ENCODE measurements at places on chromosomes 7 and 10. TPM values are rescaled to one million over a fixed set of nuclear protein-coding genes. Genes with fewer than 3 reads are reported as not detected.

GRCh38 chr10:78028438-78029268 is 662 bp downstream of the POLR3A start:
- DNase-seq, result peak; percentile 57

DNA sequence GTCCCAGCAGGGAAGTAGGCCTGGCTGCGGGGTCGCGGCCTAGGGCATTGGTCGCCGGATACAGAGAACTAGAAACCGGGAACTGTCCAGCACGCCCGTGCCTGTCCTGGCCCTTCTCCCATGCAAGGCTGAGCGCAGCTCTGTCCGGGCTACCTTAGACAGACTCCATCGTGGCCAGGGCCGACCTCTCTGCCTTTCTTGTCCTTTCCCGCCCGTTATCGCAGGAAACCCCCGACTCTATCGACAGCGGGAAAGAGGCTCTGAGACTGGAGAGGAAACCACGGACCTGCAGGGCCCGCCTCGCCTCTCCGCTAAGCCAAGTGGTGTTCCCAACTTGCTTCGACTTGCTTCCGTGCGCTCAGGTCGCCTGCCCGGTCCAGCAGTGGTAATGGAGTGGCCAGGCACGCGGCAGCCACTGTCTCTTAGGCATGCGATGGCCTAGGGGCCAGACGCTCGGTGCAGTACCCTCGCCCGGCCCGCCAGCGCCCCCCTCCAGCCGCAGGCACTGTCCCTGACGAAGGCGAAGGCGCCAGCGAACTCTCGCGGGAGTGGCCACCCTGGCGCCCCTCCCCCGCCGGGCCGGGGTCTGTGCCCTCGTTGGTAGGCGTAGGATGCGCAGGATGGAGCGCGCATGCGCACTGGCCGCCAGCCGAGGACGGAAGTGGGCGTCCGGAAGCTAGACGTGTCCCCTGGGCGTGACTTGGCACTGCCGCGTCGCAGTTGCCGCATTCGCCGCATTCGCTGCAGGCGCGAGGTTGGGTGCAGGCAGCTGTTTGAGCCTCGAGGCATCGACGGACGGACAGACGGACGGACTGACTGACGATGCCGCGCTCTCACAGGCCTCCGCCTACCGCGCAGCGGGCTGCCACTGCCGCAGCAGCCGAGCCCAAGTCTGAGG is 54.4 kb downstream of the MCMBP start:
- DNase-seq, result peak; percentile 79

Gene ZNF425
- polyA plus RNA-seq, result 0.54 TPM

DNA sequence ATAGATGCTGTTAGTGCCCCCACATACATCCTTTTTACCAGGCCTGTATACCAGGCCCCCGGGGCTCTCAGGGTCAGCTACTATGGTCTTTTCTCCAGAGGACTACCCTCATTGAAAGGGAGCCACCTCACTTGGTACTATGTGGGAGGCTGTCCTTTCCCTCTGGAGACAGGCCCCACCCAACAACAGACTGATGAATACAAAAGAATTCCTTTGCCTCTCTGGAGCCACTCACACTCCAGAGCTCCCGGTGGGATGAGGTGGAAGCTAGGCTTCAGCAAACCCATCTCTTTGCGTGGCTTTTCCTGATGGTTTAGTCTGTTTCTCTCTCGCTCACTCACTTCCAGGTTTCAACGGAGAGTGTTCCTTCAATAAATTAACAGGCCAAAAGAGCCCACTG is 30.3 kb downstream of the ANKMY2 start:
- DNase-seq, result no peak

Gene ZNF239
- polyA plus RNA-seq, result not detected

GRCh38 chr10:97138174-97138573 is 47.6 kb downstream of the SLIT1 start:
- DNase-seq, result peak; percentile 24

DNA sequence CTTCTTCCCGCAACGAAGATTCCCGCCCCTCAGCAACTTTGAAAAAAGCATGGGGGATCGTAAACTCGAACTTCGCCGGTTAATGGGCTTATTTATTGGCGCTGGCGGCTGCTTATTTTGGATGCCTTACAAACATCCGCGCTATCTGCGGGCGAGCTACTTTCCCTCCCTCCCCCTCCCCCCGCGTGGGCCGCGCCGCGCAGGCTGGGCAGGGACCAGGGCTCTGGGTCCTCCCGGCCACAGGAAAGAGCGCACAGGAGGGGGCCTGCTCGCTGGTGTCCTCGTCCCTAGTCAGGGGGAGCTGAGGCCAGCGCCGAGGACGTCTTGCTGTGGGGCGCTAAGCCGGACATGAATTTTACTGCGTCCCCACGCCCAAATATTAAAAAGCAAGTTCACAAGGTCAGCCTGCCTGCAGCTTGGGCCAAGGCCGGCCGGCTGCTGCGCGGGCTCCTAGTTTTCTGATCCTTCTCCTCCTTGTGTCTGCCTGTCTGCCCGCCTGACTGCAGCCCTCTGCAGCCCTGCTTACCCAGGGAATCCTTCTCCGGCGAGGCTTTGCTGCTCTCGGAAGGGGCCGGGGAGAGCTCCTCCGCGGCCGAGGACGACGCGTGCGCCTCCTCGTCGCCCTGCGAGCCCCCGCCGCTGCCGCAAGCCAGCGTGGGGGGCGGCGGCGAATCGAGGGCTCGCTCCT is 1.2 kb downstream of the HOXA10 start:
- no peak for DNase-seq

Gene SUN3
- polyA plus RNA-seq, result not detected

Gene OSBPL3
- polyA plus RNA-seq, result 19.5 TPM

DNA sequence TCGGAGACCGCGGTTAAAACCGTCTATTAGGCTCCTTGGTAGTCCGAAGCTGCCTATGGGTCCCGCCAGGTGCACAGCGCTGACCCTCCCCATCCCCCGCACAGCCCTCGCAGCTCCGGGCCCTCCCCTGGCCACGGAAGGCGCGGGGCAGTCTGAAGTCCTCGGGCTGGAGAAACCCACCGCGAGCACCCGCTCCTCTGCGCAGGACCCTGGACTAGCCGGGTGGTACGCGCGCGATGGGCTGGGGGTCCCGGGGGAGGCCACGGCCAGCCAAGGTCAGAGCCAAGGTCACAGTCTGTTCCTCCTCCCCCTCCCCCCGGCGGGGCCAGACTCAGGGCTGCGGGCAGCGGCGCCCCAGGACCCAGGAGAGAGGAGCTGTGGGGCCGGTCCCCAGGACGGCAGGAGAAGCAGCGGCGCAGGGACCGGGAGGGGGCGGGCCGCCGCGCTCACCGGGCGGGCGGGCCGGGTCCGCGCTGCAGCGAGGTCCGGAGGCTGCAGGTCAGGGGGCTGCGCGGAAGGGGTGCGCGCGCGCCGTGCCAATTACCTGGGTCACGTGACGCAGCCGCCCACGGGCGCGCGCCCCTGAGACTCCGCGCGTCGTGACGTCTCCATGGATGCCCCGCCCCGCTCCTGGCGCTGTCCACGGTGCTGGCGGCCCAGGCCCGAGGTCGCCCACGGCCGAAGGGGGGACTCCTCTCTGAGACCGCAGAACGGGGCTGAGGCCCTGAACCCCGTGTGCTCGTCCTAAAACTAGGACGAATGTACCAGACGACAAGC is at the start of gene OGDHL:
Gene OGDHL, minus strand, starts transcription at position 535 of the 777 bp plus-strand sequence. CDS start 3,731 bp downstream, outside the sequence.
- peak; percentile 87 for DNase-seq
